Stimulated activated CD8-positive, alpha-beta memory T cell treated with anti-CD3 and anti-CD28 coated beads, Interleukin-4, amount 100 ng/mL, for 4 hours (primary cell): ENCODE measurements at places on chromosomes 7 and 10.
A peak's percentile ranks its signal among the peaks of the same experiment; 100 is the strongest.

DNA sequence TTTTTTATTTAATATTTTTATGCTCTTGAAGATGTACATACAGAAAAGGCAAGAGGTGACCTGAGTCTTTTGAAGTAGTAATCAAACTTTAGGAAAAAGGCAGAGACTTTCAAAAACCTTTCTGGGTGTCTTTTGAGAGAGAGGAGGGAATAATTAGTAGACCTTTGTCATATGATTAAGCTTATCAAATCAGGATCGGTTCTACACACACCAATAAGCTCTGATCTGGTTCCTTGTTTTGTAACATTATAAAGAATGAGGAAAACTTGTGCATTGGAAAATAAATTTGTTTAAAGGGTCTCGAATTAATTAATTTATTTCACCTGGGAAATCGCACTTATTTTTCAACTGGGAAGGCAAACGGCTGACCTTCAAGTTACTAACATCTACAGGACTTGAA lies 11.9 kb downstream of the TWIST1 start:
- no peak for DNase-seq

GRCh38 chr7:129218514-129219062 lies 6.2 kb upstream of the AHCYL2 start:
- peak; percentile 44 for DNase-seq

GRCh38 chr10:58173391-58173790 lies 94.3 kb downstream of the IPMK start:
- no peak for DNase-seq

DNA sequence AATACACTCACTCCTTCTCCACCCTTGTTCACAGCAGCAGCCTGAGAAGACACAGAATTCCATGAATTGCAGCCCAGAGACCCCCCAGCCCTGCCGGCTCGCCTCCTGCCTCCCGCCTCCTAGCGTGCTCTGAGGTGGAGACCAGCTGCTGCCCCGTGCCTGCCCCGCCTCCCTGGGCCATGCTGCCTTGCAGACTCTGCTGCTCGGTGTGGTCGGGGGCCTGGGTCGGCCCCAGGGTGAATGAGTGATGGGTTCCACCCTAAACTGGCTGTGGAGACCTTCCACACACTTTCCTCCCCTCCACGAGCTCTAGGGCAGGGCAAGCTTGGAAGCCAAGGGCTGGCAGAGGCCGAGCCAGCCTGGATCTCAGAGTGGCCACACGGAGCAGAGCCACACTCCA lies 479.3 kb downstream of the DNAJB6 start:
- DNase-seq, result no peak

DNA sequence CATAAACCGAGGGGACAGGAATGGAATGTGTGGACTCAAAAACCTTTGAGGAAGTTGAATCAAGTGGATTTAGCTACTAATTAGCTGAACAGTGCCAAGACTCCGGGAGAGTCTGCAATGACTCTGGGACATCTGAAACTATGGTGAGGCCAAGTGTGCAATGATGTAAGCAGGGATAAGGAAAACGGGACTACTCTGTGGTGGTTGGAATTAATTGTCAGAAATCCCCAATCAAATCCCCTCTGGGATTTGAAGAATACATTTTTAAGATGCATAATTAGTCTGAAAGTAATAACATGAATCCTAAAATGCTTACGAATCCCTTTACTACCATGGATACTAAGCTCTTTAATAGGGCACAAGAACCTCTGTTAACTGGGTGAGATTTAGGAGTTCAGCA lies 602.8 kb downstream of the NRG3 start:
- no peak for DNase-seq

GRCh38 chr7:155553871-155554270 lies 7.5 kb upstream of the CNPY1 start:
- DNase-seq, result no peak

GRCh38 chr7:100493476-100494264 lies 9.9 kb downstream of the NYAP1 start:
- DNase-seq, result no peak

- no peak for DNase-seq
These were observed 9.0 kb downstream of the PPP1R17 start for GRCh38 chr7:31695859-31696614.

GRCh38 chr10:103602028-103602851 lies 108.7 kb downstream of the NEURL1 start:
- no peak for DNase-seq

GRCh38 chr7:79610313-79610712 lies 156.8 kb upstream of the MAGI2 start:
- DNase-seq, result no peak

- DNase-seq, result peak; percentile 13
These were observed 596.6 kb downstream of the SDK1 start for GRCh38 chr7:3897430-3898372.

DNA sequence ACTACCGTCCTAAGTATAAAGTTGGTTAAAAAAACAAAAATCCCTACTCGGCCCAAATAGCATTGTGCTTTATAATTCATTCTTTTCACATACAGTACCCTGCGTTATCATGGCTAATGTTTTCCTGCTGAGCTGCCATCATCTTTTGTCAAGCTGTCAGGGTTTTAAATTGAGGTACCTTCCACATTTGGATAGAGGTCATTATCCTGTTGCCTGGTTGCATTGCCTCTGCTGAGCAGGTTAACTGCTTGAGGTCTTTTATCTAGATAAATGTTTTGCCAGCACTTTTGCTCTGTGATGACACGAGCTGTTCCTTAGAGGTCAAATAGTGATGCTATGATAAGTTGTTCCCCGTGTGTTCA lies 94.4 kb upstream of the FZD1 start:
- no peak for DNase-seq

DNA sequence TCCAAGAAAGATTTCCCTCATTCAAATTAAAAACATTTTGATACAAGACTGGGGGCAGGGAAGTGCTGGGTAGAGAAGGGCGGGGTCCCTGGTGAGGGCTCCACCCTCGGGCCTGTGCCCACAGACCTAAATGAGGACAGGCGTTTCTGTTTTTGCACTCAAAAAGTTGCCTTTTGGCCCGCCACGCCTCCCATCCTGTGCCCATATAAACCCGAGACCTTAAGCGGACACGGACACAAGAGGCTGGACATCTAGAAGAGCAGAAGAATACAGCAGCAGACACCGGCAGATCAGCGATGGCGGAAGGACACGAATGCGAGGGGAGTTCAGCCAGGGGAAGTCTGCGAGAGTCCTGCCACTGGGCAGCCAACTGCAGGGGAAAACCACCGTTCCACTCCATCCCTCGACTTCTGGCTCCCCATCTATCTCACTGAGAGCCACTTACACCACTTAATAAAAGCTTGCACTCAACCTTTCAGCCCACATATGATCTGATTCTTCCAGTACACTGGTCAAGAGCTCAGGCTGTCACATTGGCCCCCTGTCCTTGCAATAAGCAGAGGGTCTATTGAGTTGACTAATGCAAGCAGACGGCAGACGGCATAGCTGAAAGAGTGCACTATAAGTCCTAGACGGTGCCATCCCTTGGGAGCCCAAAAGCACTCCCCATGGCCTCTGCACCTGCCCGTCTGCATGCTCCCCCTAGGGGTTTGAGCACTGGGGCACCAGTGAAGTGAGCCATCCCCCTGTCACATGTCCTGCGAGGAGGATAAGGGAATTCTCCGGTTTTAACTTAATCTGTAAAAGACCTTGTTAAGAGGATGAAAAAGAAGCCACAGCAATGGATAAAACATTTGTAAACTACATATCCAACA lies 181.8 kb upstream of the PRSS1 start:
- DNase-seq, result no peak

DNA sequence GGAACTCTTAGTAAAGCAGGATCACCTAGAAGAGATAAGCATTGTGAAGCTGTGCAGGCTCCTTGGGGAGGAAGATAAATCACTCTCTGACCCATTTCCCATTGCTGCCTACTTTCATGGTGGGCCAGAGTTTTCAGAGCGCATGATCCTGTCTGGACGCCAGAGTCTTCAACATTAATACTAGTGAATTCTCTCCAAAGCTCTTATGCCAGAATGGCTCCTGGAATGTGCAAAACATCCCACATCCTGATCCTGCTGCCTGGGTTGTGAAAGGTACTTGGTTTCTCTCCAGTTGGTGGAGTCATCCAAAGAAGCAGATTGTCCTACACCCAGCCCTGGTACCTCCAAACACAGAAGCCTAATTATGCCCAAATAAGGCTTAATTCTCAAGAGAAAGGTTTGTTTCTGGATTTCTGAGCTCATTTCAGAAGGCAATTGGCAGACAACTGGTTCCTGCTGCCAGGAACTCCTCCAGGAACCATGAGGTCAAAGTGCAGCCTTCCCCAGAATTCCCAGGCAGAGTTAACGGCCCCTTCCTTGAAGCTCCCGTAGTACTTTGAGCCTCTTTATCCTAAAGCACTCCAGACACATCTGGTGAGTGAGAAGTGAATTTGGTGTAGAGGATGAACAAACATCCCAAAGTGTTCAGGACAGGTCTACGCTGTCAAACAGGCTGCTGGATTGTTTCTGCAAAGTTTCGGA lies 495.2 kb downstream of the PLXNA4 start:
- DNase-seq, result no peak

- no peak for DNase-seq
These were observed 412 bp downstream of the PIP4K2A start for GRCh38 chr10:22713853-22714478.

GRCh38 chr10:106830471-106830870 lies 334.0 kb downstream of the SORCS1 start:
- no peak for DNase-seq

- DNase-seq, result no peak
These were observed 86.7 kb upstream of the GNAI1 start for GRCh38 chr7:80047856-80048459.

- DNase-seq, result no peak
These were observed 866 bp downstream of the CNOT4 start for GRCh38 chr7:135508883-135509588.

DNA sequence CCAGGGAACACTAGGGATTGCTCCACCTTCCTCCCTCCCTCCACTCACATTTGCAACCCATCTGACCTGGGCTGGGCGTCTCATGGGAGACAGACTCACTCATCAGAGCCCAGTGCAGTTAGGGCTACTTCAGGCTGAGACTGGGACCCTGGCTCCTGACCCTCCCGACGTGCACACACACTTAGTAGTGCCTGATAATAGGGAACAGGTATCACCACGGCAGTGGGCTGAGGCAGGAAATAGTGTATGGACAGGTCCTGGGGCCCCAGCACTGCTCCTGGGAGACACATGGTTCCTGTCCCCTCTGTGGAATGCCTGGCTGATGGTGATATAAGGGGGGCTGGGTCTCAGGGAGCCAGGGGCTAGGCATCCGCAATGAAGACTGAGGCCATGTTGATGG lies 14.3 kb downstream of the AQP1 start:
- DNase-seq, result no peak

DNA sequence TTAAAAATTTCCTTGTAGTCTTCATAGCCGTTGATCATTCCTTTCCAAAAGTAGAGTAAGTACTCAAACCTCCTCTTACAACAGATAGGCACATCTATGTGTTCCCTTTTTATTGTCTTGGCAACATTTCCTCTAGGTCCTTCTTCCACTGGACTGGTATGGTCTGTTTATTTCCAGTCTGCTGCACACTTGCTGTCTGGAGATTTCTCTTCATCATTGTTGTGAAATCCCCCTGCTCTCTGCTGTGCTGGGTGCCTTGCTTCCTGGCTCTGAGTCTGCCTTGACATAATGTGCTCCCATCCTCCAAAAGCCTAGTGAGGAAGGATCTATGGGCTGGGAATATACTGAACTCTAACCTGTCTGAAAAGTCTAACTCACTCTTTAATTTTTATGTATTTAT lies 545.3 kb upstream of the VSTM2A start:
- no peak for DNase-seq

- no peak for DNase-seq
These were observed 21.6 kb upstream of the RPA3 start for GRCh38 chr7:7740037-7740355.

- DNase-seq, result no peak
These were observed 136.7 kb downstream of the KIF20B start for GRCh38 chr10:89838044-89838615.

- no peak for DNase-seq
These were observed 129.3 kb downstream of the PKD1L1 start for GRCh38 chr7:47818796-47819606.

DNA sequence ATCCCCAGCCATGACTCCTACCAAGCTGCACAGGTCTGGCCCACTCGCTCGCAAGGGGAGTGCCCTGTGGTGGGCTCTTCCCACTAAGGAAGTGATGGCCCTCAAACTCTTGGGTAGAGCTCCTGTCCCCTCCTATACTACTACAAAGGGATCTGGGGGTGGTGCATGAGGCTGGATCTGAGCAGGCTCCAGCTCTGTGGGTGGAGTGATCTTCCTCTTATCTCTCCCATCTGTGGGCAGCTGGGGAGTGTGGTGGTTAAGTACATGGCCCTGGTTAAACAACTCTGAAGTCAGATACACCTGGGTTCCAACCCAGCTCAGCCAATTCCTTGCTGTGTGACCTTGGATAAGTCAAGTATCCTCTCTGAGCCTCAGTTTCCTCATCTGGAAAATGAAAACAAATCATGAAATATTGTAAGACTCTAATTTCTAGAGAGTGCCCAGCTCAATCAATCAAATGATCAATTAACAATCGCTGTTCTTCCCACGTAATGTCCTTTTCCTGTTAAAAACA lies 17.4 kb downstream of the DDIT4 start:
- no peak for DNase-seq
